CD4-positive, alpha-beta T cell treated with Interleukin-10 for 1 hour (primary cell): ENCODE measurements at places on chromosomes 12 and 14.

DNA sequence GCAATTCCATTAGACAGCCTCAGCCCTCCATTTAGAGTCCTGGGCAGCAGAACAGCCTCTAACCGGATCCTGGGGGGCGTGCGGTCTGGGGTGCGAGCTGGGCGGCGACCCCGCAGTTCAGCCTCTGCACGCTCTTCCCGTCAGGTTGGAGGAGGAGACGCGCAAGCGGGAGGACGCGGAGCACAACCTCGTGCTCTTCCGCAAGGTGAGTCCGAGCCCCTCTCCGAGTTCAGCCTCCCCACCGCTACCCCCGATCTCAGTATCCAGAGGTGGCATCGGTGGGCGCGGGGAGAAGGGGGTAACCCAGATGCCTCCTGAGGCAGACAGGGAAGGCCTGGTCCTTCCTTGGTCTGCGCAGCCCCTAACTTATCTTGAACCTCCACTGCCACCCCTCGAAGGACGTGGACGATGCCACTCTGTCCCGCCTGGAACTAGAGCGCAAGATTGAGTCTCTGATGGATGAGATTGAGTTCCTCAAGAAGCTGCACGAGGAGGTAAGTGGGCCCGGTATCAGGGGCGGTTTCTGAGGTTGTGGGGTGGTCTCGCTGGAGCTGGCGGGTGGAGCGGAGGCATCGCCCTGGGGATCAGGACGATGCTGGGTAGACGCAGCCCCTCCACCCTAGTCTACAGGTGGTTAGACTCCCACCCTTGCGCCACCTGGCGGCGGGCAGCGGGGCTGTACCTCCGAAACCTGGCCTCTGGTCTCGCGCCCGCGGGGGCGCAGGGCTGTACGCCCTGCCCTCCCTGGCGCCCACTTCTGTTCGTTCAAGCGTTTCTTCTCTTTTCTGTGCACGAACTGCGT is 1.3 kb downstream of the PRPH start:
- DNase-seq = peak; percentile 72

DNA sequence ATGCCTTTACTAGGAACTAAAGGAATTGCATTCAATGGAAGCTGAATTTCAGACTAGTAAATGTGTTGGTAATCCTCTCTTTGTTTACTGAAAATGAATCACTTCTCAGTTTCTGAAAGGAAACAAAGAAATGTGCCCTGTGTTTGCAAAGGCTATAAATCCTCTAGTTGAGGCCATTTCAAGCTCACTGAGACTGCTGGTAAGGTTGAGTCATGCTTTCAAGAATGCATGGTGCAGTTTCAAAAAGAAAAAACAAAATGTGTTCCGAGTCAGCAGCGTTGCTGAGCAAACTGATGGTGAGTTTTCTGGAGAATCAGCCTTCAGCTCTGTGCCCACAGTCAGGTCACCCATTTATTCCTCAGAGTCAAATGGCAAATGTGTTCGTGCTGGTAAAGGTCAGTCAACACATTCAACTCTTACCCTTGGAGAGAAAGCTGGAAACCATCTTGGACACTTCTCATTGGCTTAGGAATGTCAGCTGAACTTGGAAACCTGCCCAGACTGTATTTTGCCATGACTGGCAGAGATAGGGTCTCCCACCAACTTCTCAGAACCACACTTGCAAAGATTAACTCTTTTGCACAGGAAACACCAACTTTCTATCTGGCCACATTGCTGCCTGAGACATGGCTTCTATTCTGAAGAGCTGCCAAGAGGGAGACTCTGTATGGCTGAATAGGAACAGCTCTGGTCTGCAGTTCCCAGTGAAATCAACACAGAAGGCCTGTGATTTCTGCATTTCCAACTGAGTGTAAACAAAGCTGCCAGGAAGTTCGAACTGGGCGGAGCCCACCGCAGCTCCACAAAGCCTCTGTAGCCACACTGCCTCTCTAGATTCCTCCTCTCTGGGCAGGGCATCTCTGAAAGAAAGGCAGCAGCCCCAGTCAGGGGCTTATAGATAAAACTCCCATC is 484.4 kb downstream of the ATP23 start:
- DNase-seq = peak; percentile 3

DNA sequence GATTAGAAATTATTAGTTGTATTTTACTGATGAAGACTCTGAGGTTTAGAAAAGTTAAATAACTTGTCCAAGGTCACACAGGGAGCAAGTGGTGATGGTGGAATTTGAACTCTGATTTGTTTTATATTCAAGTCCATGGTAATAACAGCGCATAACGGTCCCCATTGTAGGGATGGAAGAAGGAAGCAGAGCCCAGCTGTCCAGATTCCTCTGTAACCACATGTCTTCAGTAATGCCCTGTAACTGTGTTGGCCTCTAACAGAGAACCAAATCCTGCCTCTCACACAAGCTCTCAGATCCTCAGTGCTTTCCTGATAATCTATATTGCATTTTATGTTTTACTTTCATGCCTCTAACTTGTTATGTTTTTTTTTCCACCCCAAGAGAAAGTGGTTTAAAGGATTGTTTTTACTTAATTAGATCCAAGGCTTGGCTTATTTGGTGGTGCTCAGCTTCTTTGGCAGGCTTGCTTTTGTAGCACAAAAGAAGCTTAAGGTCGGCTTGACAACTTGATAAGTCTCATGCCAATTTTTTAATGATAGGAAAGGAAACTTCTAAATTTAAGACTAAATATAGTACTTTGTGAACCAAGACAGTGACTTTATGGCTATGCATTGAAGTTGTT is 105.1 kb upstream of the SEL1L start:
- no peak for DNase-seq

- DNase-seq = no peak
Observed at GRCh38 chr12:99249543-99249942, 398.0 kb upstream of the GARIN6 start.

GRCh38 chr12:43208221-43208620 is 343.8 kb downstream of the ADAMTS20 start:
- no peak for DNase-seq

GRCh38 chr12:118544569-118544968 is 168.2 kb downstream of the SUDS3 start:
- no peak for DNase-seq

GRCh38 chr12:1980282-1980681 is 24.0 kb downstream of the DCP1B start:
- DNase-seq = no peak

DNA sequence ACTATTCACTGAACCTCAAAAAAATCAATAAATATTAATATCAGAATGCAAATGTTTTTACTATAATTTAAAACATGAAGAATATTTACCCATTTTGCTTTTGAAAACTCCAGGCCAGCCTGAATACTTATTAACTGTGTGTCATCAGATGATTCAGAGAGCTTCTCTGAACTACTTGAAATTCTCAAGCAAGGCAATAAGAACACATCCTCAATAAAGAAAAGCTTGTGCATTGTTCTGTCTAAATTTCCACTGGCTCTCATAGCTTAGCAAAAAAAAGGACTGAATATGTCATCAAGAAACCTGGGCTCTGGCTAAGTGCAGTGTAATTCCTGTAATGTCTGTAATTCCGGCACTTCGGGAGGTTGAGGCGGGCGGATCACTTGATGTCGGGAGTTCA is 194.1 kb downstream of the BTG1 start:
- no peak for DNase-seq

DNA sequence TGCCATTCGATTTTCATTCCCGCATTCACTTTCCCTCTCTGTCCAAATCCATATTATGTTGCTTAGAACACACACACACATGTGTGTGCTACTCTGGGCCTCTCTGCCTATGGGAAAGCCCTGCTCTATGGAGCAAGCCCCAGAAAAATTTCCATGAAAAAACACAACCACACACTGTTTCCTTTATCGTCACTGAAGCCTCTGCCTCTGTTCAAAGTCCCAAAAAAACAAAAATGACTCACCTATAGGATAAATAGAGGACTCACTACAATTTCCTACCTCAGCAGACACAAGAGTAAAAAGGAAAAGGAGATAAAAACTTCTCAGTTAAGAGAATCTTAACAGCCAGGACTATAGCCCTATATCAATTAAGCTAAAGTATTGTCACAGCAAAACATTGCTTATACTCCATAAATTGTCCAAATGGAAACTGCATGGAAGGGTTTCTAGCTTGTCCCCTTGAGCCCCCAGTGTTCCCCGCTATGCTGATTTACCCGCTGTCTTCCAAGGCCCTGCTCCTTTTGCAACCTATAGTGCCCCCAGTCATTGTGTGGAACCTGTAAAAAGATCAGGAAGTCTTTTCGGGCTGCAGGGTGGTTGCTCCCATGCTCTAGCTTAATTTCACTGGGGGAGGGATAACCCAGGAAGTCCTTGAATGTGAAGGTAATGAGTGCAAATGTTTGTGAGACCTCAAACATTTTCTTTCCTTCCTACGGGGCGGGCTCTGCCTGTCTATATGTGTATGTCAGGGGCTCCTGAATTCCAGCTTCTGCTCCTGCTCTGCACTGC is 11.1 kb upstream of the PIP4K2C start:
- no peak for DNase-seq
